Cardiac muscle cell (in vitro differentiated cells and primary cell): ENCODE measurements at places on chromosomes 4 and X. TPM values are rescaled to one million over a fixed set of nuclear protein-coding genes. Genes with fewer than 3 reads are reported as not detected.
A peak's percentile ranks its signal among the peaks of the same experiment; 100 is the strongest.

- no peaks in the 10 kb centered on the region for H3K36me3 ChIP-seq
- H3K4me3 ChIP-seq: no peak overlapping the region
- no peak overlapping the region for H3K27ac ChIP-seq
- peak; percentile 13 for DNase-seq
These were observed 81.5 kb upstream of the MAPK10 start for GRCh38 chr4:86441175-86441936.

GRCh38 chrX:81355436-81355835, 153.5 kb downstream of the SH3BGRL start:
- H3K27me3 ChIP-seq: no peaks in the 10 kb centered on the region
- no peaks in the 10 kb centered on the region for H3K4me1 ChIP-seq
- H3K4me3 ChIP-seq: no peak overlapping the region

GRCh38 chr4:156413239-156414135, 459.8 kb upstream of the CTSO start:
- H3K4me1 ChIP-seq: no peaks in the 10 kb centered on the region
- no peak overlapping the region for H3K27ac ChIP-seq
- no peaks in the 10 kb centered on the region for H3K27me3 ChIP-seq
- H3K36me3 ChIP-seq: no peaks in the 10 kb centered on the region
- H3K4me3 ChIP-seq: no peak overlapping the region

DNA sequence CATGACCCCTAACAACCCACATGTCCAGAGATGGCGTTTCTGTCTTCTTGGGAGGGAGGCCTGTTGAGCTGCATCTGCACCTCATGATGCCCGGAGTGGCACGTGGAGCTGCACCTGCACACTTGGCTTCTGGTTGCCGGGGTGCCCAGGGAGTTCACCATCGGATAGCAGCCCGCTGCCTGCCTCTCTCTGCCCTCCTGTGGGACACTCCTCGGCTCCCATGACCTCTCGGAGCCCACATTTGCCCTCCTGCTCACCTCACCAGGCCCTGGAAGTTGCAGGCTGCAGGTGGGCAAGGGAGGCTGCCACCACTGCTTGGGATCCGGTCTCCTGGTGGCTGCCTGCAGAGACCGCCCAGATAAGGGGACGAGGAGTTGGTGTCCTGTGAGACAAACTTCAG, 74.1 kb downstream of the TRAPPC11 start:
- DNase-seq: no peak
- H3K27me3 ChIP-seq: no peaks in the 10 kb centered on the region
- no peaks in the 10 kb centered on the region for H3K4me1 ChIP-seq

- no peaks in the 10 kb centered on the region for H3K36me3 ChIP-seq
- H3K27me3 ChIP-seq: no peaks in the 10 kb centered on the region
- H3K27ac ChIP-seq: no peak overlapping the region
These were observed 58.7 kb upstream of the GPM6B start for GRCh38 chrX:13875572-13875971.

DNA sequence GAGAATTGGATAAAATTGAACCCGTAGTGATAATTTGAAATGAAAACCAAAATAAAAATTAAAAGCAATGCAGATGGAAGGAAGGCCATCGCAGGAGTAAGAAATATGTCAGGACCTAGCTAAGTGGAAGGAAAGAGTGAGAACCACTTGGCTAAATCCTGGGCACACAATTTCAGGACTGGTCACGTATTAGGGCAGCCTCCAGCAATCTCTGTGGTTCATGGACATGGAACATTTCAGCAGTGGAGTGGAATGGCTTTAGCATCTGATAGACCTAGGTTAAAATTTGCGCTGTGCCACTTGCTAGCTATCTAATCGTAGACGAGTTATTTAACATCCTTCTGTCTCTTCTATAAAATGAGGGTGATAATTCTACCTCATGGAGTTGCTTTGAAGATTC, 71.1 kb downstream of the DCK start:
- no peaks in the 10 kb centered on the region for H3K27me3 ChIP-seq
- no peaks in the 10 kb centered on the region for H3K4me1 ChIP-seq
- DNase-seq: no peak
- H3K36me3 ChIP-seq: no peaks in the 10 kb centered on the region
- no peak overlapping the region for H3K4me3 ChIP-seq
- H3K27ac ChIP-seq: no peak overlapping the region

The MAGEB3 gene
- not detected in 2 replicates for total RNA-seq
